ENCODE measurements at places on chromosomes 11 and 22. TPM values are rescaled to one million over a fixed set of nuclear protein-coding genes. Genes with fewer than 3 reads are reported as not detected.

OR4C5 gene
- total RNA-seq, result not detected

RAPSN gene
- 0.19 TPM for total RNA-seq

OR51I1 gene
- total RNA-seq, result not detected

GALNT18 gene
- 10.5 TPM for total RNA-seq

TRIM51 gene
- total RNA-seq, result not detected

LDHAL6A gene
- total RNA-seq, result not detected

DNA sequence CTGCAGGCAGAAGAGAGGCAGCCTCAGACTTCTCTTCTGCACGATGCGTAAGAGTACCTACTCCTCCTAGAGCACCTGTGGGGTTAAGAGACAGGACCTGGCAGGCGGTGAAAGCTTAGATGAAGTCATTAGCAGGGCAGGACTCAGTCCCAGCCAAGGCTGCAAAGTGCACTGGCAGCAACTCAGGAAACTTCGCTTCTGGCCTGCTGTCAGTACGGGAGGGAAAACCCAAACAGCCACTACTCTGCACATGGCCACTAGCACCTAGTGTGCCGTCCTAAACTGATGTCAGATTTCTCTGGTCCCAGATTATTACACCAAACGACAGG lies 8.8 kb upstream of the KLHL35 start:
- no peaks in the 10 kb centered on the region for H3K27me3 ChIP-seq
- H3K4me3 ChIP-seq, result no peak overlapping the region
- DNase-seq, result no peak
- no peaks in the 10 kb centered on the region for H3K36me3 ChIP-seq

GRCh38 chr11:96299155-96299888 lies 43.7 kb downstream of the MAML2 start:
- H3K27me3 ChIP-seq, result no peaks in the 10 kb centered on the region
- H3K4me1 ChIP-seq, result peaks cover 73% of the 10 kb centered on the region
- DNase-seq, result no peak
- no peak overlapping the region for H3K4me3 ChIP-seq
- peaks cover 19% of the 10 kb centered on the region for H3K36me3 ChIP-seq

DNA sequence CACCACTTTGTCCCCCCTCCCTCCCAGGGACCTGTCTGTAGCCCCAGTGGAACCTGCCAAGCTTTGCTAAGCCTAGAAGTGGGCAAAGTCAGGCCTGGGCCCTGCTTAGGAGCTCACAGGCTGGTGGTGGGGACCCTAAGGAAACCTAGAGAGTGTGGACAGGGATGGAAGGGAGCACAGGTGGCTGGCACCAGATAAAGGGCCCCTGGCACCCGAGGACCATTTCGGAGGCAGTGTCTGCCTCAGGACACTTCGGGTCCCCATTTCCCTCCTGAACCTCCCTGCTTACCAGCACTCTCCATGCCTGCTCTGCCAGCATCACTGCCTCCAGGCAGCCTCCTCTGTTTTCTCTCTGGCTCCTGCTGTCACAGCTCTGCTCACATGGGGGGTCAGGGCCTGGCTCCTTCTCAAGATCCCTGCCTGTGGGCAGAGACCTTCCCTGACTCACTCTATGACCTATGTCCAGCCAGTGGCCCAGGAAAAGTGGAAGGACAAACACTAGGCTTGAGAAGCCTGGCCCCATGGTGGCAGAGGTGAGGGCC lies 13.6 kb upstream of the OMP start:
- no peak overlapping the region for H3K27ac ChIP-seq
- no peak for DNase-seq
- peaks cover 8% of the 10 kb centered on the region for H3K4me1 ChIP-seq
- no peaks in the 10 kb centered on the region for H3K36me3 ChIP-seq
- H3K27me3 ChIP-seq, result no peaks in the 10 kb centered on the region

GRCh38 chr11:117875382-117876058 lies 938 bp downstream of the FXYD6 start:
- H3K36me3 ChIP-seq, result no peaks in the 10 kb centered on the region
- H3K4me1 ChIP-seq, result peaks cover 23% of the 10 kb centered on the region
- peaks cover 57% of the 10 kb centered on the region for H3K27me3 ChIP-seq
- peak; percentile 18 for DNase-seq
- no peak overlapping the region for H3K27ac ChIP-seq
- H3K4me3 ChIP-seq, result peak overlapping the region; percentile 81

GRCh38 chr11:1558775-1559110 lies 13.3 kb downstream of the DUSP8 start:
- no peak for DNase-seq
- H3K4me3 ChIP-seq, result no peak overlapping the region
- H3K27me3 ChIP-seq, result no peaks in the 10 kb centered on the region
- no peaks in the 10 kb centered on the region for H3K36me3 ChIP-seq
- H3K4me1 ChIP-seq, result no peaks in the 10 kb centered on the region

DNA sequence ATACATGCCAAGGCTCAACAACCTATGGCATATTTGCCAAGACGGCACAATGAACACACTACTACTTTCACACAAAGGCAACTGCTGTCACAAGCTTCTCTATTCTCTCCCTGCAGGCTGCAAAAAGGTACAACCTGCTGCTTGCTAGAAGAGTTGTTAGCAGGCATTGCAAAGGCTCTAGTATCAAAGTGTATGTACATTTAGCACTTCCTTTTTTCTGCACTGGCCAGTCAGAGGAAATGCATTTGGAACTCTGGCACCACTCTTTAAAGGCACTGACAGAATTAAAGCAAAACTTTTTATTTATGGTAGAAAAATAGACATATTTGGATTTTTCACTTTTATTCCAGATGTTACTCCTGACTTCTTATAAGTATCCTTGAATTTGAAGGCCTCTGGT lies 125.9 kb downstream of the CWF19L2 start:
- no peaks in the 10 kb centered on the region for H3K4me1 ChIP-seq
- no peaks in the 10 kb centered on the region for H3K27me3 ChIP-seq
- peaks cover 7% of the 10 kb centered on the region for H3K36me3 ChIP-seq
- H3K27ac ChIP-seq, result no peak overlapping the region
- no peak for DNase-seq
- H3K4me3 ChIP-seq, result no peak overlapping the region

- H3K4me3 ChIP-seq, result no peak overlapping the region
- H3K27ac ChIP-seq, result no peak overlapping the region
- no peak for DNase-seq
These were observed 75.7 kb upstream of the PITPNB start for GRCh38 chr22:27994481-27995331.

DNA sequence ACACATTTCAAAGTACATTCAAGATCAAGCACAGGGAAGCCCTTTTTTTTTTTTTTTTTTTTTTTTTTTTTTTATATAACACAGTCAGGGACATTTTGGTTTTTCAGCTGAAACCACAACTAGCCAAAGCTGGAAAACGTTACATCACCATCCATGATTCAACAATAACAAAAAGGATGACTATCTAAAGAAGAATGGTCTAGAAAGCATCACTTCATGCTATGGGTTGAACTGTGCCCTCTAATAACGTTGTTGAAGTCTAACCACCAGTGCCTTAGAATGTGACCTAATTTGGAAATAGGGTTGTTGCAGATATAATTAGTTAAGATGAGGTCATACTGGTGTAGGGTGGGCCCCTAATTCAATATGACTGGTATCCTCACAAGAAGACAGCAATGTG lies 46.6 kb downstream of the MTMR2 start:
- H3K27ac ChIP-seq, result peak overlapping the region; percentile 13
- no peak for DNase-seq
- no peaks in the 10 kb centered on the region for H3K27me3 ChIP-seq

DNA sequence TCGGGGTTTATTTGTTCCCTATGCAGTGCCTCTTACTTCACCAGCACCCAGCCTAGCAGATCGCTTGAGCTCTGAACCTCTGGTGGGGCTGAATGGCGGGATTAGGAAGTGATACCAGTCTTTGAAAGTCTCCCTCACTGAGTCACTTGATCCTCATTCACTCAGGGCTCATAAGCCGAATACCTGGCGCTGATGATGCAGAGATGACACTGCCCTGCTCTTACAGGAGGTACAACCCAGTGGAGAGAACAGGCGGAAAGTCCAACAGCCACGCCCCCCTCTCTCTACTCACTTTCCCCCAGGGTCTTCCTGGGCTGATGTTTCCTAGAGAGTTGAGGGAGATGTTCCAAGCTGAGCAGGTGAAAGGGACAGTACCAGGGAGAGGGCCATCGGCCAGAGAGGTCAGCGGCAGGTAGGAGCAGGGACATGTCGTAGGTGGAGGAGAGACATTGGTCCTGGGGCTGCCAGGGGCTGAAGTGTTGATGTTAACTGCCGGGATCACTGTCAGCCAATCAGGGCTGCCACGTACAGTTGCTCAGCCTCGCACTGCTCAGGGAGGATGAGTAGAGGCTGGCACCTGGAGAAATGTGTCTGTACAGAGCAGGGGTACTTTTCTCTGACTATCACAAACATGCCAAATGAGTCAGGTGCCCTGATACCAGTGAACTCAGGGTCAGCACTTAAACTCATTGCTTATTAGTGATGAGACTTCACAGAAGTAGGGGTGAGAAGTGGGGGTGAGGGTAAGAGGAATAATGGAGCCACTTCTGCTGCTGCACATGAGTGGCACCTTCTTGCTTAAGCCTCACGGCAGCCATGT lies 9.9 kb upstream of the APOBEC3A start:
- no peak overlapping the region for H3K27ac ChIP-seq
- H3K36me3 ChIP-seq, result no peaks in the 10 kb centered on the region
- H3K27me3 ChIP-seq, result peaks cover 65% of the 10 kb centered on the region
- no peak for DNase-seq
- peaks cover 23% of the 10 kb centered on the region for H3K4me1 ChIP-seq

DNA sequence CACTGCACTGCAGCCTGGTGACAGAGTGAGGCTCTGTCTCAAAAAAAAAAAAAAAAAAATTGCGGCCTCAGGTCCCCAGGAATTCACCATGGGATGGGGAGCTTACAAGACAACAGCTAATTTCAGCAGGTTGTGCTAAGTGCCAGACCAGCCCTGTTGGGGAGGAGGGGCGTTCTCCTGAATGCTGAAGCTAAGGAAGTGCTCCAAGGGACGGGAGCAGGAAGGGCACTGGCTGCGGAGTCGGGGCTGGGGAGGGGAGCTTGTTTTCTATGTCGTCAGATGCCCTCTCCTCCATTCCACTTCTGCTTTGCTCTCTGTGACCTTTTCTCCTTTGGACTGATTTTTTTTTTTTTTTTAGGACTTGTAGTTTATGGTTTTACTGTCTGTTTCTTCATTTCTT lies 4.5 kb downstream of the ADAMTS15 start:
- H3K27ac ChIP-seq, result no peak overlapping the region
- peaks cover 39% of the 10 kb centered on the region for H3K27me3 ChIP-seq
- no peaks in the 10 kb centered on the region for H3K36me3 ChIP-seq

DNA sequence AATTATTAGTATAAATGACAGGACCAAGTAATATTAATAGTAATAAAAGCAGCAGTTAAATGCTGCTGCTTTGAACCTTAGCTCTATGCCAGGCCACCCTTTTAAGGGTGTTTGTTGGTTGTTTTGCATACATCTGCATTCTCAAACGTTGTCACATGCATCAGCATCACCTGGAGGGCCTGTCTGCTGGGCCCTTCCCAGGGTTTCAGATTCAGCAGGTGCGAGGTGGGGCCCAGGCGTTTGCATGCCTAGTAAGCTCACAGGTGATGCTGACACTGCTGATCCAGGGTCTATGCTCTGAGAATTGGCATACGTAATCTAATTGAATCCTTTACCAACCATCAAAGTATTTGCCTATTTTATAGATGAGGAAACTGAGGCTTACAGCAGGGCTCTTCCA lies 246.5 kb downstream of the CADM1 start:
- H3K27ac ChIP-seq, result no peak overlapping the region
- H3K27me3 ChIP-seq, result no peaks in the 10 kb centered on the region
- no peak for DNase-seq
- H3K4me3 ChIP-seq, result no peak overlapping the region
- no peaks in the 10 kb centered on the region for H3K4me1 ChIP-seq

DNA sequence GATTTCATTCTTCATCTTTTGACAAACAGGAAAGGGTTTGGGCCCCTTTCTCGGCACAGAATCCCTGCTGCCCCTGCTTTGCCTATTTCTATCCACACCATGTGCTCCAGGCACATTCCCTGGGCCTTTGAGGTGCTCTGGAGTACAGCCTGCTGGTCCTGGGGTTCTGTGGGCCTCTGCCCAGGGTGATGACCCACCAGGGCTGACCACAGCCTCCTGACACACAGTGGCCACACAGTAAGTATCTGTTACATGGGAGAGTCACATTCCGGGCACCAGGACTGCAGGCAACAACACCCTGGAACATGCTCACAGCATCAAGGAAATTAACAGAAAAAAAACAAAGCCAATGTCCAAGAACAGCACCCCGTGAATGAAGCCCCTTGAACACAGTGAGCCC lies 39.1 kb downstream of the SCUBE2 start:
- H3K27ac ChIP-seq, result no peak overlapping the region
- DNase-seq, result no peak
- H3K4me3 ChIP-seq, result no peak overlapping the region
- H3K4me1 ChIP-seq, result no peaks in the 10 kb centered on the region
- no peaks in the 10 kb centered on the region for H3K27me3 ChIP-seq

DNA sequence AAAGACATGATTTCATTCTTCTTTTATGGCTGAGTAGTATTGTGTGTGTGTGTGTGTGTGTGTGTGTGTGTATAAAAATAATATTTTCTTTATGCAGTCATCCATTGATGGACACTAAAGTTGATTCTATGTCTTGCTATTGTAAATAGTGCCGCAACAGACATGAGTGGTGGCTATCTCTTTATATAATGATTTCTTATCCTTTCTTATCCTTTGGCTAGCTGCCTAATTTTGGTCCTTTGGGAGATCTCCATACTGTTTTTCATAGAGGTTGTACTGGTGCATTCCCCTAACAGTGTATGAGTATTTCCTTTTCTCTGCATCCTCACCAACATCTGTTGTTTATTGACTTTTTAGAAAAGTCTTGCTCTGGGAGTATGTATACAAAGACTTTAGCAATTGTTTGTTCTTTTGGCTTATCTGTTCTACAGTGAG lies 107.0 kb downstream of the STIM1 start:
- no peaks in the 10 kb centered on the region for H3K27me3 ChIP-seq
- no peak overlapping the region for H3K4me3 ChIP-seq
- peaks cover 66% of the 10 kb centered on the region for H3K4me1 ChIP-seq

DNA sequence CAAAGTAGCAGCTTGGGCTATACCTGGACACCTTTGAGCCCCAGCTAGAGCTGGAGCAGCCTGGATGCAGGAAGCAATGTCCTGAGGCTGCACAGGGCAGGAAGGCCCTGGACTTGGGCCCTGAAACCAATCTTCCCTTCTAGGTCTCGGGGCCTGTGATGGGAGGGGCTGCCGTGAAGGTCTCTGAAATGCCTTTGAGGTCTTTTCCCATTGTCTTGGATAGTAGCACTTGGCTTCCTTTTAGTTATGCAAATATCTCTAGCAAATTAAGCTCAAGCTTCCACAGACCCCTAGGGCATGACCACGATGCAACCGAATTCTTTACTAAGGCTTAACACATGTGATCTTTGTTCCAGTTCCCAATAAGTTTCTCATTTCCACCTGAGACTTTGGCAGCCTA lies 40.0 kb downstream of the LINC01488 start:
- no peaks in the 10 kb centered on the region for H3K4me1 ChIP-seq
- no peaks in the 10 kb centered on the region for H3K36me3 ChIP-seq
- no peak for DNase-seq
- no peak overlapping the region for H3K27ac ChIP-seq
- H3K4me3 ChIP-seq, result no peak overlapping the region
